Esophagus mucosa (tissue), 1 donor: ENCODE measurements at places on chromosomes 16 and 17. TPM values are rescaled to one million over a fixed set of nuclear protein-coding genes. Genes with fewer than 3 reads are reported as not detected.
A peak's percentile ranks its signal among the peaks of the same experiment; 100 is the strongest.

- no peak for ATAC-seq
These were observed 39.9 kb upstream of the BCO1 start for GRCh38 chr16:81198635-81199034.

- ATAC-seq = no peak
These were observed 11.9 kb downstream of the TBKBP1 start for GRCh38 chr17:47705536-47706530.

GRCh38 chr17:34389126-34389750 lies 26.2 kb upstream of the CCL1 start:
- no peak for ATAC-seq

GRCh38 chr17:45935710-45936509 lies 41.6 kb downstream of the MAPT start:
- ATAC-seq = no peak

DNA sequence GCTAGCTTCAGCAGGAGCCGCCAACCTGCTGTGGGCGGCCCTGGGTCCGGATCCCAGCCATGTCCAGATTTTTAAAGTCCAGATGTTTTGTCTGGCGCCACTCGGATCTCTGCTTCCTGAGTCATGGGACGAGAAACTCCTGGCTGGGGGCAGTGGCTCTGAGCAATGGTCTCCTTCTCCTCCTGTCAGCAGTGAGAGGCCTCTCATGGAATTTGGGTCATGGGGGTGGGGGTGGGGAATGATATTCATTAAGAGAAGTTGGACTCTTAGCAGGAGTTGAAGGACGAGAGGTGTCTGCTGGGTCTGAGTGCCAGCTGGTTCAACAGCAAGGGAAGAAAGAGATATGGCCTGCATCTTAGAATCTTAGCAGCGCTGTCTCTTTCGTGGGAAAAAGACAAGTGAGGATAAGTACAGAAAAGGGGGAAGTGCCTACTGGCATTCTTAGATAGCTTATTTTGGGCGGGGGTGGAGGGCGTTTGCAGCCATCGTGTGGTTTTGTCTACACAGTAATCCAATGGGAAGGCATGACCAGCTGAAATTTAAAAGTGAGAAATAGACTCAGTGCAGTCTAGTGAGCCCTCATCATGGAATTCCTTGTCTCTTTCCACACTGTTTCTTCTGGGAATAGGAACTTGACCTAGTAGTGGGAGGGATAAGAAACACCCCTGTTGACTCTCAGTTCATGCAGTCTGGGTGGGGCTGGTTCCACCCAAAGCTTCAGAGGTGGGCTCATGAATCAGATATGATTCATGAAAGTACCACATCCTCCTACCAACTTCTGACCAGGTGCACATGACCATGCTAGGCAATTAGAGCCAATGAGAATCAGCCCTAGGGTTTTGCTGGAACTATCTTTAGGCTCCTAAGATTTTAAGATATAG lies 80.5 kb downstream of the MYH13 start:
- ATAC-seq = peak; percentile 71

GRCh38 chr17:35387496-35387895 lies 14.1 kb upstream of the SLFN11 start:
- ATAC-seq = no peak

- no peak for ATAC-seq
These were observed 281.4 kb downstream of the BCAS3 start for GRCh38 chr17:60959011-60959410.

- ATAC-seq = peak; percentile 41
These were observed 2.5 kb upstream of the ABCC12 start for GRCh38 chr16:48158296-48158695.

DNA sequence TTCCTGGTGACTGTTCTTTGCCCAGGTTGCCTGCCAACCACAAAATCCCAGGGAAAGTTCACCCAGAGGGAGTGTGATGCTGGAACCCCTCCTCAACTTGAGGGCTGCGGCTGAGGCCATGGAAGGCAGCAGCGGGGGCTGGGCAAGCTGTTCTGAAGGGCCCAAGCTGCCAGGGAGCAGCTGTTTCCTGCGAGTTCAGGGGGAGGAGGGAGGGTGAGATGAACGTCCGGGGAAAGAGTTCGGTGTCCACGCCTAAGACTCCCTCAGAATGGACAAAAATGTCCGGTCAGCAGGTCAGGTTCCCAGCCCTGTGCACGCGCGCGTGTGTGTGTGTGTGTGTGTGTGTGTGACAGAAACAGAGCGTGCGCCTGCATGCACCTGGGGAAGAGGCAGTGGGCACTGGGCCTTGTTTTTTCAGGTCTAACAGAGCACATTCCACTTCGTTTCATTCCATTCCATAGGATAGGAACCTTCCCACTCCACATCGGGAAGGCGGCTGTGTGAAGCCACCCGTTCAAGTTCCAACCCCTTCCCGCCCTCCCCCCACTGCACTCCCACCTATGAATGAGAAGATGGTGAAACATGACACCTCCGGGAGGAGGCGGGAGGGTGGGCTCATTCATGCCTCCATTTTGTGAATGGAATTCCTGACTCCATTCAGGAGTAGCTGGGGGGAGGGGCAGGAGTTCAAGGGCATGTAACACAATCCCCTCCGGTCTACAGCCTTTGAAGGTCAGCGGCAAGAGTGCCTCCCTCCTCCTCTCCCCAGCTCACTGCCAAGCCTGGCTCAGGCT lies 15.7 kb downstream of the ETV4 start:
- ATAC-seq = peak; percentile 26

DNA sequence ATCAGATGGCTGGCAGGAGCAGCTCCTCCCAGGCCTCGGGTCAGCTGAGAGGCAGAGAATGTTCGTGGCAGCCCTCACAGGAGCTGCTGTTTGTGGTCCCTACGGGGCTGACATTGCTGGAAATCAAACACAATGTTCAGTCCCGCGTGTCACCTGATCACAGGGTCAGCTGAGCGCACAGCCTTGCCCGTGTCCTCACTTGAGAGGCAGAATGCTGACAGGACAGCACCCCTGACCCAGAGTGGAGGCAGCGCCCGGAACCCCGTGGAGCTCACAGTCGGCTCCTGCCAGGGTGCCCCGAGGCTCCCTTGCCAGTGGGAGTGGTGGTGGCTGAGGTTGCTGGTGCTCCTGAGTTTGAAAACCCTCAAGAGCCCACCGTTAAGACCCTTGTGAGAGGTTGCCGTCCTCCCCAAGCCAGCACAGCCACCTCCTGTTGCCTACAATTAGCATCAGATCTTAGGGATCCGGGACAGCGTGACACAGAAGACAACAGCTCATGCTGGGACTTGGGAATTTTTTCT lies 3.6 kb upstream of the CHMP6 start:
- no peak for ATAC-seq

DNA sequence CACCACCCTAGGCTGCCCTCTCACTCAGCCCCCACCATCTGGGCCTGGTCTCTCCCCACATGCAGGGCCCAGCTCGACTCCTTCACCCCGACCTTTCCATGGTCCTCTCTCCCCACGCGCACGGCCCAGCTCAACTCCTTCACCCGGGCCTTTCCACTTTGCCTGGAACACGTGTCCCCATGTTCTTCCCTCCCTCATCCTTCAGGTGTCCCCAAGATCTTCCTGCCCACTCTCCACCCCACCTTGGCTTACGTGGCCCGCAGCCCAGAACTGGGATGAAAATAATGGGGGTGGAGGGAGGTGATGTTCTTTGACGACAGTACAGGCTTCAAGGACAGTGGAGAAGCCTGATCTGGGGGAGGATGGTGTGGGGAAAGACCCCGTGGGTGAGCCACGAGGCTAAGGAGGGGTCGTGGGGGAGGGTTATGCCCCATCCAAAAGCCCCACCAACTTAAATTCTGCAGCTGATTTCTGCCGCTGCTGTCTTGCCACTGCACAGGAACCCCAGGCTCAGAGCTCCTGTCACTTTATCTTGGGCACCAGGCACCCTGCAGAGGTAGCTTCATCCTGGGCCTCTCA lies 9.9 kb upstream of the MEAK7 start:
- no peak for ATAC-seq

- peak; percentile 59 for ATAC-seq
These were observed 138.9 kb upstream of the CES5A start for GRCh38 chr16:56013962-56014552.

DNA sequence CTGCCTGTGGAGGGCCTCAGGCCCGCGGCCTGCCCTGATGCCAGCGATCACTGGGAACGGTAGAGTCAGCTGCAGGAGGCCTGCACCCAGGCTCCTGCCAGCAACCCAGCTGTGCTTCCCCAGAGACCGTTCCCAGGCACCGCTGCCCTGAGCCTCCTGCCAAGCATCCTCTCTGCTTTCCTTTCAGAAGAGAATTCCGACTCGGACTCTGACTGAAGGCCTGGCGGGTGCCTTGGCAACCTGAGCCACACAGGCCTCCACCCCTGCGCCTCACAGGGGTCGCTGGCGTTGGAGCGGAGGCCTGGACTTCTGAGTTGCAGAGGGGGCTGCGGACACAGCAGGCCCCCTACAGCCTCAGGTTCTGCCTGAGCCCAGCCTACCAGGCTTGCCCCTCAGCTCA lies 7.9 kb downstream of the CMTM3 start:
- no peak for ATAC-seq

DNA sequence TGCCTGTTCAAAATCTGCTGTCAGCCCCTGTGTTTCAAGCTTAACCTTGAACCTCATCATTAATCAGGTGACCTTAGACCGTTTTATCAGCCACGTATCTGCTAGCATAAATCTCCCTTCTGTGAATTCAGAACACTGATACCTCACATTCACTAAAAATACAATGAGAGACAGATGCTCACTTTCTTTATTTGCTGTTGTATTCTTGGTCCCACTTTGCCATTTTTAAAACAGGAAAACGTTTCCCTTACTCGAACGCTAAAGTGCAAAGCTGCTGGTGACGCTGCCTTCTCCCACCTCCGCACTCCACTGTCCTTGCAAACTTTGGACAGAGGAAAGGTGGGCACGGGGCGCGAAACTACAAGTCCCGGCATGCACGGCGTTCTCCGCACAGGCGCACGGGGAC lies 220 bp upstream of the ARHGAP44 start:
- ATAC-seq = no peak

- peak; percentile 68 for ATAC-seq
These were observed 488 bp downstream of the HOXB9 start for GRCh38 chr17:48625495-48626244.

GRCh38 chr17:7218758-7219157 lies 878 bp downstream of the DLG4 start:
- no peak for ATAC-seq

DNA sequence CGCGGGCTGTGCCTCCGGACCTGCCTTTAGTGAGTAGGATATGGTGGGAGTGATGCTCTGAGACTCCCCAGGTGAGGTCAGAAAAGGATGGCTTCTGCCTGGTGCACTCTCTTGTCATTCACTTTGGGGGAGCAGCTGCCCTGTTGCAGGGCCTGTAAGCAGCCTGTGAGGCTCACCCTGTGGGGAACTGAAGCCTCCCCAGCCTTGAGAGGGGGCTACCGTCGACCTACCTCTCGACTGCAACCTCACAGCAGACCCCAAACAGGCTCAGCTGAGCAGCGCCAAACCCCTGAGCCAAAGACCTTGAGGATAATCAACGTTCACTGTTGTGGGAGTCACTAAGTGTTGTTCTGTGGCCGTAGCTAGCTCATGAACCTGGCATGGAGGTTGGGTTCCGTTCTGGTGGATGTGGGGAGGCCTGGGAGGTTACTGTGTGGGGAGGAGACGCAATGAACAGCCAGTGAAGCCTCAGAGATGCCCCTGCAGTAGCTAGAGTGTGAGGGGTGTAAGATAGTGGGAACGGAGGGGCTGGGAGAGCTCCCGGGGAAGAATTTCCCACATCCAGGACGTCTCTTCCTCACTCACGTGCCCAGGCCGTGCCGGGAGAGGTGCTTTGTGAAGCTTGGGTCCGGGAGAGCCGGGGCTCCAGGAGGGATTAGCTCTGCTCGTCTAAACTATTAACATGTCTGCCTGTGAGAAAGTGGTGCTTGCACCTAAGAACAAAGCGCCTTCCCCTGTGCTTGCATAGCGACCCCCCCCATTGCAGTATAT lies 38.8 kb downstream of the METRNL start:
- no peak for ATAC-seq

DNA sequence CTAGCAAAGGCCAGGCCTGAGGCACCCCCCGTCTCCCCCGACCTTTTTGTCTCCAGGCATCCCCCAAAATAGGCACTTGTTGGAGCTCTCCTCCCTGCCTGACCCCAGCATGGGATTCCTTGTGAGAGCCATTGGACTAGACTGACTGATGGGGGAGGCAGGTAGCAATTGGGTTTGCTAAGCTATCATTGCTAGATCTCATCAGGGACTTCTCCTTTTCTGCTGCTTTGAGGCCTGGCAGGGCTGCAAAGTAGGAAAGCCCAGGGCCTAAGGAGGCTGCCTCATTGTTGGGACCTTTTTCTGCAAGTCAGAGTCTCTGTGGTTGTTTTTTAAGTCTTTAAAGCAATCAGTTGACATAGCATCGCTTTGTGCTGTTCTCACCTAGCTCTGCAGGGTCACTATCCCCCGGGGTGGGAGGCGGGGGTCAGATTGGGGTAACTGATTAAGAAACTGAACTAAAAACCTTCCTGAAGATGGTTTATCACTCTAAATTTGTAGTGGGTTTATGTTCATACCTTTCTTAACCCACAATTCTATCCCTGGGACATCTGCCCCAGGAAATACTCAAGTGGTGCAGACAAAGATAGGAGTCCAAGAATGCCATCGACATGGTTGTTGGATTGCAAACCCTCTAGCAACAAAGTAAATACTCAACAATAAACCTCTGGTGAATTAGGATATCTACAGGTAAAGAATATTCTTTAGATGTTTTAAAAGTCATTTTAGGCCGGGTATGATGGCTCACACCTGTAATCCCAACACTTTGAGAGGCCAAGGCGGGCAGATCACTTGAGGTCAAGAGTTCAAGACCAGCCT lies 28.0 kb downstream of the LLGL2 start:
- no peak for ATAC-seq

DNA sequence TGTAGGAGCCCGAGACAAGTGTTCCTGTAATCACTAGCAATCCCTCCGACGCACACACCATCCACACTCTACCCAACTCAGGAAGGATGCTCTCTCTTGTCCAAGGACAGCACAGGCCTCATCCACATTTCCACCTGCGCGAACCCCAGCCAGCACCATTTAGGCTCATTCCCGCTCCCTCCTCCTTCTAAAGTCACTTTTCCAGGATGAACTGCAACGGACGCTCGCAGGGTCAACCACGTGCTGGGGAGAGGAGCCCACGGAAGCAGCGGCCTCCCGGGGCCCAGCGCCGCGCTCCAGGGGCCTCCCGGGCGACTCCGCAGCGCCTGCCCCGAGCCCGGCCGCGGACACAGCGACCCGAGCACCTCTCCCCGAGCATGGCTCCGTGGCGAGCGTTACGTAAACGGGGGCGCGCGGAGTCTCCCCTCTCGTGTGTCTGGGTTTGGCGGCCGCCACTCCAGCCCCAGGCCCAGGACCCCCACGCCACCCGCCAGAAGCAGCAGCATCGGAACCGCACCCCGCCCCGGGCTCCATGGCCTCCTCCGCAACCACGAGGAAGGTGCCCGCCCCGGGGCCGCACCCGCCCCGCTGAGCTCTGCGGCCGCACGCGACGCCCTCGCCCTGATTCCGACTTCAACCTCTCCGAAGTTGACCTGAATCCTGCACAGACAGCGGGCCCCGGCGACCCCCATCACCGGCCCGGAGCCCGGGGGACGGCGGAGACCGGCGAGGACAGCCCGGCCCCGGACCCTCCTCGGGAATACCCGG lies 668 bp downstream of the USP36 start:
- ATAC-seq = peak; percentile 53

Gene TSPAN10
- total RNA-seq = 2.2 TPM

Gene CIITA
- 4.5 TPM for total RNA-seq

Gene CLDN7
- total RNA-seq = 279 TPM

Gene SPATA22
- total RNA-seq = not detected

Gene KCNH4
- total RNA-seq = not detected

Gene PERCC1
- not detected for total RNA-seq

Gene TBC1D3C
- not detected for total RNA-seq

Gene NOG
- total RNA-seq = not detected
